ENCODE measurements at places on chromosomes 7 and 10.

DNA sequence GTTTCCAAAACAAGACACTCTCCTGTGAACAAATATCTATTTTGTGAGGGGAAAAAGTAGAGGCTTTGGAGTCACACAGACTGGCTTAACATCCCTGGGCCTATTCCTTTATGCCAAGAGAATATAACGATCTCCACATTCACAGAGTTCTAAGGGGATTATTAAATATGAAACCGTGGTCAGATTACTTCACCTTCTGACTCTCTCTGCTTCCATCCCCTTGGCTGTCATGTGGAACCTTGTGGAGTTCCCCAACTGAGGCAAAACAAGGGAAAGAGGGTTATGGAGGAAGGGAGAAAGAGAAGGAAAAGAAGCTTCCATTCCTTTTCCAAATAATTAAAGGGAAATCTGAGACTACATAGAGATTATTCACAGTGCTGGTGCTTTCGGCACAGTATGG, 55.5 kb upstream of the ATP6V0A4 start:
- no peak for DNase-seq

DNA sequence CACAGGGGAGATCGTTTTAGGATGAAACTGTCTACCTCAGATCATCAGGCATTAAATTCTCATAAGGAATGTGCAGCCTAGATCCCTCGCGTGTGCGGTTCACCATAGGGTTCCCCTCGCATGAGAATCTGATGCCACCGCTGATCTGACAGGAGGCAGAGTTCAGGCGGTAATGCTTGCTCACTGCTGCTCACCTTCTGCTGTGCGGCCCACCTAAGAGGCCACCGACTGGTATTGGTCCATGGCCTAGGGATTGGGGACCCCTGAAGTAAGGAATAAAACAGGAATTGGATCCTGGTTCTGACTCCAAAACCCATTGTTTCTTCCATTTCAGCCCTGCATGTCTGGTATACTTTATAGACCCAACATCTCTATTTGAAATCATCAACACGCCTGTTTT, 4.1 kb downstream of the NOD1 start:
- DNase-seq: no peak

DNA sequence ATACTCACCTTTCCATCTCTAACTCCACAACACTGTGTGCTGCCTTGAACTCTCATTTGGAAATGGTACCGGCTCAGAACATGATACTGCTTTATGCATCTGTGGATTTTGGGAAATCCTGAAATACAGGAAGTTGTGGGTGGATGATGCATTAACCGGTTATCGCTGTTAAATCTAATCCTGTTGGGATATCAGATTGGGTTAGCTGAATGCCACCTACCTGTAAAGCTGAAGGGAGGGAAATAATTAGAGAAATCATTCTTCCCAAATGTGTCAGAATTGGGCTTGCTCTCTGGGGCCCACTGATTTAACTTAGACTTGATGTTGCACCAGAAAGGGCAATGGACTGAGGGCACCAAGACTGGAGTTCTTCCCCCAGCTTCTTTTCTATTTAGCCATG, 54.0 kb downstream of the CH25H start:
- no peak for DNase-seq

DNA sequence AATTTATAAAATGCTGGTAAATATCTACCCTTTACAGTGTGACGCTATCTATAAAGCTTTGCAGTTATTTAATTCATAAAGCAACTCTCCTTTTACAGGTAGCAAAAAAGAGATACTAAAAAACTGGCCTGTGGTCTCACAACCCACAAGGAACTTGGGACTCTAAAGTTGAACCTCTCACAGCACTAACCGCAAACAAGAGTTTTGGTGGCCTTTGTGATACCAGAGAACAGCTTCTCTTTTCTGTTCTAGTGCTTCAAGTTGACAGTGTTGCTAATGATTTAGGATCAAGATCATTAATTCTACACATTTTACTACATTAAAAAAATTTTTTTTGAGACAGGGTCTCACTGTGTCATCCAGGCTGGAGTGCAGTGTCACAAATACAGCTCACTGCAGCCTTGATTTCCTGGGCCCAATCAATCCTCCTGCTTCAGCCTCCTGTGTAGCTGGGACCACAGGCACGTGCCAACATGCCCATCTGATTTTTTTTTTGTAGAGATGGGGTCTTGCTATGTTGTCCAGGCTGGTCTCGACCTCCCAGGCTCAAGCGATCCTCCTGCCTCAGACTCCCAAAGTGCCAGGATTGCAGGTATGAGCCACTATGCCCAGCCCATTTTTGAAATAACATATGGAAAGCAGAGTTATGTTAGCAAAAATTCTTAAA, 56.0 kb upstream of the ST8SIA6 start:
- DNase-seq: peak; percentile 17

DNA sequence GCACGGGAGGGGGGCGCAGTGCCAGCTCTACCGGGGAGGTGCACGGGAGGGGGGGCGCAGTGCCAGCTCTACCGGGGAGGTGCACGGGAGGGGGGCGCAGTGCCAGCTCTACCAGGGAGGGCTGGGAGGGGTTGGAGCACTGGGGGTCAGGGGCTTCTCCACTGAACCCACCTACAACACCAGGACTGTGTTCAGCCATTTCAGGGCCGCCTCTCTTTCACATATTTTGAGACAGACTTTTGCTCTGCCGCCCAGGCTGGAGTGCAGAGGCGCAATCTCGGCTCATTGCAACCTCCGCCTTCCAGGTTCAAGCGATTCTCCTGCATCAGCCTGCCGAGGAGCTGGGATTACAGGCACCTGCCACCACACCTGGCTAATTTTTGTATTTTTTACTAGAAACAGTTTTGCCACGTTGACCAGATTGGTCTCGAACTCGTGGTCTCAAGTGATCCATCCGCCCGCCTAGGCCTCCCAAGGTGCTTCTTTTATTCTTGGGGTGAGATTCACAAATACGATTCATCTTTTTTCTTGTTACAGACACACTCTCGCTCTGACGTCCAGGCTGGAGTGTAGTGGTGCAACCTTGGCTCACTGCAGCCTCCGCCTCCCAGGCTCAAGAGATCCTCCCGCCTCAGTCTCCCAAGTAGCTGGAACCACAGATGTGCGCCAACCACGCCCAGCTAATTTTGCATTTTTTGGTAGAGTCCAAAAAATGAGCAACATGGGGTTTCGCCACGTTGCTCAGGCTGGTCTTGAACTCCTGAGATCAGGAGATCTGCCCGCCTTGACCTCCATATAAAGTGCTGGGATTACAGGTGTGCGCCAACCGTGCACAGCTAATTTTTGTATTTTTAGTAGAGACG, 37.0 kb downstream of the ADAP1 start:
- DNase-seq: no peak

GRCh38 chr7:55548295-55548731, 24.0 kb downstream of the VOPP1 start:
- DNase-seq: no peak

DNA sequence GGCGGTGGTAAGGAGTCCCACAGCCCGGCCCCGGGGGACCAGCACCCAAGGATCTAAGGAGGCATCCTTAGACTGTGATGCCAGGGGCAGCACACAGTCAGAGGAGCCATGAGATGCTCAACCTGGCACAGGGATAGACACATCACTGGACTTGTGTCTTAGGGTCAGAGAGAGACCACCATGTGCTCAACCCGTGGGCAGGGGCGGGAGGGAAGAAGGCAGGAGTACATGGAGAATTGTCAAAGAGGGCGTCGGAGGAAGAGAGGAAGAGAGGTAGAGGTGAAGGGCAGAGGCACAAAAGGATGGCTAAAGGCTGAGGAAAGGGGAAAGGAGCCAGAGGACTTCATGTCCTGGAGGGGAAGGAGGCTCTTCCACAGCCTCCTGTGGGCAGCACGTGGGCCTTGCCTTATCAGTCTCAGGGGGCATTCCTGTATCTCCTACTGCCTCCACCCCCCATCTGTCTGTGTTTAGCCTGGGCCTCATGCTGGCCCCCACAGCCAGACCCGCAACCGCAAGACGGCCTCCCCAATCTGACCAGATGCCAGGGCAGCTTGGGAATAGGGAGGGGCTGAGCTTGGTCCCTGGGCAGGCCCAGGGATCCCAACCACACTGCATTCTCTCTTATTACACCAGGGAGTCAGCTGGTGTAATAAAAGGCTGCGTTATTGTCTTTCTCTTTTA, 2.2 kb downstream of the ADCY1 start:
- no peak for DNase-seq
